ENCODE measurements at places on chromosomes 6 and 20.
A peak's percentile ranks its signal among the peaks of the same experiment; 100 is the strongest.

GRCh38 chr6:42936398-42936797 is 7.1 kb downstream of the CNPY3 start:
- no peak for DNase-seq

DNA sequence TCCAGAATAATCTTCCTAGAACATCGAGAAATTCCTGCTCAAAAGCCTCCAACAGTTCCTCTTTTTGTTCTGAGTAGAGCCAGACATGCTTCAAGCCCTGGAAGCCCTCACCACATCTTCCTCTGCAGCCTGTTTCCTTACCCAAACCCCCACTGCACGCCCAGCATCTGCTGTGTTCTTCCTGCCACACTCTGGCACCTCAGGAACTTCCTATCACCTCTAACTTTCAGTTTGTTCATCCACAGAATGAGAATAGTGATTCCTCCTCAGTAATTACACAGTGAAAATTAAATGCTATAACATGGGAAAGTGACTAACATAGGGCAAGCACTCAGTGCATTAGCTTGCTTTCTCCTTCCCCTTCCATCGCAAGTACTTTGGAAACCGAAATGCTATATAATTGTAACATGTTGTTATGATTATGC is 26.3 kb downstream of the C6orf89 start:
- DNase-seq: peak; percentile 10

DNA sequence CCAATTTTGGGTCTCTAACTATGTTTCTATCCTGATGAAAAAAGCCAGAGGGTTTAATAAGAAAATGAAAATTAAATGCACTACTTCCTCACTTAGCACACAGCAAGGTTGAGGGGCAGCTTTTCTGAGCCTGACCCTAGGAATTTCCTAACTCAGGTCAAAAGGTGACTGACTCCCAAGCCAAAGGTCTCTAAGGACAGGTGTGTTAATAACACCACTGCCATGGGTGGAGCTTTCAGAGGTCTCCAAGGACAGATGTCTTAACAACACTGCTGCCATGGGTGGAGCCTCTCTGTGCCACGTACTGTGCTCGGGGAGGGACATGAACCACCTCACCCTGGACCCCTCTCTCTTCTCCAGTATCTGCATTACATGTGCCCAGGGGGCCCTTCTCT is 339.2 kb downstream of the PRKN start:
- DNase-seq: no peak

DNA sequence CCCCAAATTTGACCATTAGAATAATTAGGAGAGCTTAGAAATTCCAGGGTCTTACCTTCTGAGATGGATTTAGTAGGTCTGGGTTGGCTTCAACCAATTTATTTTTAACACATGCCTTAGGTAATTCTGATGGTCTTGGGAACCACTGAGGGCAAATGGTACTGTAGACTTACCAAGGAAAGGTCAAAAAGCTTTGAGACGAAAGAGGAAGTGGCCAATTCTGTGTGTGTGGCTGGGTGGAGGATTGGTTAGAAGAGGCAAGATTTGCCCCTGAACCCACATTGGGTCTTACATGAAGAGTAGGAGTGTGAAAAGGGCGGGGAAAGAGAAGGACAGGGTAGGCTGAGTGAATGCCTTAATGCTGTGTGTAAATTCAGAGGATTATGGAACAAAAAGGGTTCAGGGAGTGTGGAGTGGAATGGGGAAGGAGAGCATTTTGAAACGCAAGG is 2.7 kb downstream of the ITCH start:
- no peak for DNase-seq

GRCh38 chr20:64107736-64108457 is 532 bp upstream of the NPBWR2 start:
- no peak for DNase-seq

DNA sequence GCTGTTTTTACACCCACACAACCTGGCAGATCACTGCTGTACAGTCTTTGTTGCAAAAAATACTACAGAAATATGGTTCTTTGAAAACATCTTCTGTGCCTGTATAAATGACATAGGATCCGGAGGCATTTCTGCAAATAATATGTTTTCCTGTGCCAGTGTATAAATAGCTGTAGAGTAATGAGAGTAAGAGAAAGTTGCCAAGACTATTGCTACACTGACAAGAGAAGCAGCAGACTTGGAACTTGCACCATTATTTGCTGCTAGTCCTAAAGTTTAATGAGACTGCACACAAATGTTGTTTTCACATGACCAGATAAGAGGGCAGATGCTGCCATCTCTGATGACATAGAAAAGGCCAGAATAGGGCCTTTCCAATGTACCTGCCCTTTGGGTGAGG is 50.0 kb upstream of the DTNBP1 start:
- DNase-seq: no peak

DNA sequence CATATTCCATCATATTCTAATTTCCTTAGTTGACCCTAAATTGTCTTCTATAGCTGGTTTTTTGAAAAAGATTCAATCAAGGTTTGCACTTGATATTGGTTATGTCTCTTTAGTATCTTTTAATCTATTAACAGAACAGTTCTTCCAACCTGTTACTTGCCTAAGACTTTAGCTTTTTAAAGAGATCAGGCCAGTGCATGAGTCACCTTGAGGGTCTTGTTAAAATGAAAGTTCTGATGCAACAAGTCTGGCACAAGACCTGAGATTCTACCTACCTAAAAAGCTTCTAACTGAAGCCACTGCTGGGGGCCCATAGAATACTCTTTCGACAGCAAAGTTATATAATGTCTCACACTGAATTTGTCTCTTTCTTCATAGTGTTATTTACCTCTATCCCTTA is 3.2 kb downstream of the USP45 start:
- DNase-seq: no peak

DNA sequence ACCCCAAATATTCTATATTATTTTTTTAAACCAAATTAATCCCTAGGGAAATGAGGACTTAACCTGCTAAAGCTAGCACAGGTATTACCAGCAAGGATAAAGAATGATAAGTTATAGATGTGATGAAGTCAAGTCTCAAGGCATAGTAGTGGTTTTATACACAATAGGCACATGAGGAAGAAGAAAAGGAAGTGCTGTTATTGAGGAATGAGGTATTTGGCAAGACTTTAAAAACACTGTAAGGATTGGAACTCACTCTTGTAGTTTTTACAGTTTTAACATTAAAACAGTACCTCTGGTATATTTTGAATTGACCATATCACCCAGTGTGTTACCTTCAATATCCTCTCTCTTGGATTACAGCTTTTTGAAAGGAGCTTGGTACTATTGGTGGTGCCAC is 54.6 kb downstream of the PHF3 start:
- no peak for DNase-seq

All from effector memory CD4-positive, alpha-beta T cell (primary cell).